ENCODE measurements at places on chromosomes 4 and X.

GRCh38 chrX:96692890-96693289 is 8.2 kb downstream of the DIAPH2 start:
- DNase-seq: no peak

GRCh38 chr4:73544620-73545019 is 63.1 kb downstream of the AFM start:
- DNase-seq: no peak

DNA sequence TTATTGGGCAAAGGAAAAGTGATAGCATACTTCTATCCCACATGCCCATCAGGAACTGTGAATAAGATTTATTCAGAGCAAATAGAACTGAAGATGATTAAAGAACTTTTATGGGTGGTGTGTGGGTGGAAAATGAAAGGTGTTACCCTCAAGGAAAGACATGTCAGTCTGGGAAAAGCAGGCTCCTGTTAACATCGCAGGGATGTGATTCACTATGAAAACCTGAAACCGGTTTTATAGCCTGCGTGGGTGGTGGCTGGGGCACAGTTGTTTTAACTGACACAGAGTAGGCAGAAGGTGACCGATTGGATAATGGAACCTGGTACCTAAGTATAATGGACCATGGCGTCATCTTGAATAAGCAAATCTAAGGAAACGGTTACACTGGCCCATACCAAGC is 61.3 kb upstream of the CASK start:
- no peak for DNase-seq

GRCh38 chr4:184616633-184617551 is 32.4 kb downstream of the CASP3 start:
- no peak for DNase-seq

DNA sequence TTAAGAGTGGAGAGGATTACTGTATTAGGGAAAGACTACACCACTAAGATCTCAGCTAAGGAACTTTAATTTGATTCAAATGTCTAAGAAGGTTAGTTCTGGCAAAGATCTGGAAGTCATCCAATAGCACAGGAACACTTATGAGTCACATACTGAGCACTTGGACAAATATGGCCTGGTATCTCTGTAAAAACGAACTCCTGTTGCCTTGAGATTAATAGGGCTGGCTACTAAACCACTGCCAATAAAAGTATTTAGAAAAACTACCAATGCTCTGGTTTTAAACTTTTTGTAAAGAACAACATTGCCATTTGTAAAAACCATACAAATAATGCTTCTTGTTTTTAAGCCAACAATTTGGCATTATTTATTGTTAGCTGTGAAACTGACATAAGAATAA is 70.5 kb downstream of the SEC24D start:
- DNase-seq: no peak

Measured in activated CD8-positive, alpha-beta memory T cell treated with anti-CD3 and anti-CD28 coated beads for 24 hours (primary cell).